ENCODE measurements at places on chromosomes 3 and 15.

- DNase-seq = no peak
Measured at GRCh38 chr3:197837282-197837681, 46.2 kb downstream of the LRCH3 start.

DNA sequence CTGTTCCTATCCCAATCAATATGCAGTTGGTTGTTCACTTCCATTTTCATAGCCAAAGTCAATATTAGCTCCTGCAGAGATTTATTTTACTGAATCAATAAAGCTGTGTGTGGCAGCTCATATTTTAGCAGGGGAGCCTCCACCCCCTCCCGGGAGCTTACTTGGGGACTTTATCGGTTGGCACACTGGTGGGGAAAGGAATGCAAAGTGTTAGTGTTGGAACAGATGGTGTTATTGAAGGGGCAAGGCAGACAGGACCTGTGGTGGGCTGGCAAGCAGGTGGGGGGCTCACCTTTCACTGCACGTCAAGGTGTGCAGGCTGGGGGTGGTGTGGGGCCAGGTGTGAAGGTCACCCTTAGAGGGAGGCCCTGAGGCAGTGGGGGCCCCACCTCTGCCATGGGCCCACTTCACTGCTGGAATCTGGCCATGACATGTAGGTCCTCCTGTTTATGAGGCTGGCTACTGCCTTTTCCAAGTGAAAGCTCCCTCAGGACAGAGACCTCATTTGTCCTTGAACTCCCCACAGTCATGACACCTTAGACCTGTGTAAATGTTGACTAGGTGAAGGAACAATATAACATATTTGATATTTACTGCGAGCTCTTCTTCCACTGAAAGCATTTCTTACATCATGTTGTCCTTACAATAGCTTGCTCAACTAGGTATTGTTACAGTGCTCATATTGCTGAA lies 44.0 kb upstream of the SEC22A start:
- no peak for DNase-seq

DNA sequence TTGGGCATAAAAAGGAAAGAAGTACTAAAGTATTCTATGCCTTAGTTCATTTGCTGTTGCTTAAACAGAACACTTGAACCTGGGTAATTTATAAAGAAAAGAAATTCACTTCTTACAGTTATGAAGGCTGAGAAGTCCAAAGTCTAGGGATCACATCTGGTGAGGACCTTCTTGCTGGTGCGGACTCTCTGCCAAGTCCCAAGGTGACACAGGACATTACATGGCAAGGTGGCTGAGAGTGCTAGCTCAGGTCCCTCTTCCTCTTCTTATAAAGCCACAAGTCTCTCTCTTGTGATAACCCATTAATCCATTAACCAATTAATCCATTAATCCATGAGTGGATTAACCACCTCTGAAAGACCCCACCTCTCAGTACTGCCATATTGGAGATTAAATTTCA lies 3.1 kb upstream of the ZBTB38 start:
- DNase-seq = no peak

- DNase-seq = no peak
Measured at GRCh38 chr3:133124511-133124910, 86.3 kb downstream of the TMEM108 start.

- DNase-seq = no peak
Measured at GRCh38 chr3:27471923-27472550, 12.1 kb downstream of the SLC4A7 start.

DNA sequence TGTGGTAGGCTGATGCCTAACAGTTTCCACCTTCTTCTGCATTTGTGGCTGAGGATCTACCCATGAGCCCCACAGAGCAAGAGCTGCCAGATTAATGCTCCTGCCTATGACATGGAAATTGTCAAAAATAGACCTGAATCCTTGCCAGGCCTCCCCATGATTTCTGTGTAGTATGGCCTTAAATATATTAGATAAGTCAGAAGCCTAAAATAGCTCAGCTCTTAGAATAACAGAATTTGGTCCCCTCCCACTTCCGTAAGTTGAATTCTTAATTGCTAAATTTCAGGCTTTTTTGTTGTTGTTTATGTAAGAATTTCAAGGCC lies 129.0 kb downstream of the SERPINI1 start:
- DNase-seq = no peak

DNA sequence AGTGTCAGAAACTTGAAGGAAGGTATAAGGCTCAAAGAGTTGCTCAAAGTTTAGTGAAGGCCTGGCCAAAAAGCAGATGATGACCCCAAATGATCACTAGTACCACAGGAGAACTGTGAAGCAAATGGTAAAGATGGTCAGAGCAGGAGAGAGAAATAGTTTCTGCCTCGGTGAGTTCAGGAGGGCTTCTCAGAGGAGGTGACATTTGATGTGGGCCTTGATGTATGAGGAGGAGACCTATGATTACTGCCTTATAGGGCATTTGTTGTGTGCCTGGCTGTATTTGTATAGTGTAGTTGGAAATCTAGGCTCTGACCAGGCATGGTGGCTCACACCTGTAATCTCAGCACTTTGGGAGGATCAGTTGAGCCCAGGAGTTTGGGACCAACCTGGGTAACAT lies 50.4 kb downstream of the DNASE1L3 start:
- DNase-seq = no peak

GRCh38 chr3:195448205-195448875 lies 5.5 kb upstream of the ACAP2 start:
- no peak for DNase-seq

- no peak for DNase-seq
Measured at GRCh38 chr3:55069950-55070349, 142.1 kb upstream of the LRTM1 start.

- DNase-seq = no peak
Measured at GRCh38 chr3:9901967-9902366, 681 bp upstream of the IL17RE start.

DNA sequence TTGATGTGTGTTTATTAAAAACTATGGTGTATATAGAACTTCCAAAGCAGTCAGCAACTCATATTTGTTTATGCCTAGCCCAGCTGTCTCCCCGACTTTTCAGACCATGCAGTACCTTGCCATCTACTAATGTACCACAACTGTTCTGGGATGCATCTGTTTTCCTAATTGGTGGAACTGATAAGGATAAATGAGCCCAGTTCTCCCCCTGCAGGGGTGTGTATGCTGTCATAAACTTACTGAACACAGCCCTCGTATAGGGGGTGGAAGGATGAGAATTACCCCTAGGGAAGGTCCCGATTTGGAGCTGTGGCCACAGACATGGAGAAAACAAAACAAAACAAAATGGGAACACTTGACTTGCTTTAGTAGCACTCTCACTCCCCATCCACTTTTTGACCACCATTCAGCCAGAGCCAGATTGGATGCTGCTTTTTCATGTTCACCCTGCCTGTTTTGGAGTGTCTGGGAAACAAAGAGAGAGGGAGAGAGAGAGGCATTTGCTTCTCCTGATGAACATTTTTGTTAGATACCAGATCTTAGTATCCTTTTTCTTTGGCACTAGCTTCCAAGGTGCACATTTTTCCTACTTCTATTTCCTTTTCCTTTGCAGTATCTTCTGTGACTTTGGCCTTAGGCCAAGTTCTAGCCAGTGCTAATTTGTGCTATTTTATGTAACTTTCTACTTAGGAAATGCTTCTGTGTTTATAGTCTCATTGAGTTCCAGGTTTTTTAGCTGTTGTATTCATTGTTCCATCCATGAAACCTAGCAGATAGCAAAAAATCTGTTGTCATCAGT lies 29.1 kb downstream of the CADM2 start:
- DNase-seq = no peak

DNA sequence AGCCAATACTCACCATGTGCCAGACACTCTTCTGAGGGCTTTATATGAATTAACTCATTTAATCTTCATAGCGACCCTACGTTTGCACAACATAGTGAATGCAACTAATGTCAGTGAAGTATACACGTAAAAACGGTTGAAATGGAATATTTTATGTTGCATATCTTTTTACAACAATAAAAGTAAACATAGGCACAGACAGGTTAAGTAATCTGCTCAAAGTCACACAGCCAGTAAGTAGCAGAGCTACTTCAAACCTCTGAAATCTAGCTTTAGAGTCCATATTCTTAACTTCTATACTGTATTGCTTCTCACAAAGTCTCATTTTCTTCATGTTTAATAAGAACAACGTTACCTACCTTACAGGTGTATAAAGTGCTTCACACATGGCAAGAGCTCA lies 1.6 kb downstream of the SEC11A start:
- DNase-seq = no peak

- no peak for DNase-seq
Measured at GRCh38 chr3:148089171-148089570, 608.5 kb upstream of the AGTR1 start.

DNA sequence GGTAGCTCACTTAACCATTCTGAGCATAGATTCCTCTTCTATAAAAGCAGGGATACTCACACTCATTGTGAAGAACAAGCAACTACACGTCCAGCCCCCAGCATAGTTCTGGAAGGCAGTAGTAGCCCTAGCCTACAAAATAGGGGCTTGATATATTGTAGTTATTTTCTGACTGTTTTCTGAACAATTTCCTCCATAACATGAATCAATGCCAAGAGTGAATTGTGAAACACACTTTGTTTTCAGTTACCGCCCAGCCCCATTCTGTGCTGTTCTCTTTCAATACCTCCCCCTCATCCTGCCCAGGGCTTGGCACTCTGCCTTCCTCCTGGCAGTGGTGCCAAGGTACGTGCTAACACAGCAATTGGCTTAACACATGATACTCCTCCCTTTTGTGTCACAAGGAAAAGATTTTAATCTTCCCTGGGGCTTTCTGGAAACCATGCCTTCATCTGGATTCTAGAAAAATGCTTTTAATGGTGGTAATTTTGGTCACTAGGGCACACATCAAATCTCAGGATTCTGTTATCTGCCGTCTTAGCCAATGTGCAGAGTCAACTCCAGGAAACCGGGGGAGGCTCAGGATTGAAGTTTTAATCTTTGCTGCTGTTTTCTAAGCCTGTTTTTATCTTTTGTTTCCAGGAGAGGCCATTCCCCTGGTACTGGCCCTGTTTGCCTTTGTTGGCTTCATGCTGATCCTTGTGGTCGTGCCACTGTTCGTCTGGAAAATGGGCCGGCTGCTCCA lies 37.2 kb downstream of the IL20RB start:
- peak; percentile 99 for DNase-seq

DNA sequence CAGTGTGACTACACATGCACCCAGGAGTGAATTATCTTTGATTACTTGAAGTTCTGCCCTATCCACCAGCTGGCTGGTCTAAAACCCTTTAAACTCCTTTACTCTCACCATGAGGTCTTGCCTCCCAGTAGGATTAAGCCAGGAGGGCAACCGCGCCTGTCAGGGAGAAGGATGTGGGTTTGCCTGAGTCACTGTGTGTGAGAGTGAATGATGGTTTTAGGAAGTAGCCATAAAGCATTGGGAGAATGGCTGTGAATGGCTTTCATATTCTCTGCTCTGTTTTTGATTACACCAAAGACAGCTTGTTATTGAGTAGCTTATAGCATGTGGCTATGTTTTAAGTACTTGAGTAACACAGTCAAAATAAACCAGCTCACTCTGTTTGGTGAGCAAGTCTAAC lies 637.7 kb upstream of the TBL1XR1 start:
- DNase-seq = peak; percentile 88

DNA sequence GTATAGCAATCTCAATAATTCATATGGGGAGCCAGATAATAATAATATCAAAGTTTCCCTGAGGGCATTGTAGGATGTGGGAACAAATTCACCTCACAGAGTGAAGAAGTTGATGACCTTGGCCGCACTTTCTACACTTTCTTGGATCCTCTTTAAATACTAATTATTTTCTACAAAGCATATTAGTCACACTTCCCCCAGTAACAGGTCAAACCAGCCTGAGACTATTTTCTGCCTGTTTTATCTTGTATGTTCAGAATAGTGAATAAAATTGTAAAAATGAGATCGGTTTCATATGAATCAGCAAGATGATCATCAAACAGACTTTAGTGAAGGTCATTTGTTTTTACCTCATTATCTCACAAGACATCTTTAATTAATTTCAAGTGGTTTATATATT lies 2.3 kb upstream of the OR5K3 start:
- peak; percentile 78 for DNase-seq
